NB4 (cell line): ENCODE measurements at places on chromosomes 5 and 9.

DNA sequence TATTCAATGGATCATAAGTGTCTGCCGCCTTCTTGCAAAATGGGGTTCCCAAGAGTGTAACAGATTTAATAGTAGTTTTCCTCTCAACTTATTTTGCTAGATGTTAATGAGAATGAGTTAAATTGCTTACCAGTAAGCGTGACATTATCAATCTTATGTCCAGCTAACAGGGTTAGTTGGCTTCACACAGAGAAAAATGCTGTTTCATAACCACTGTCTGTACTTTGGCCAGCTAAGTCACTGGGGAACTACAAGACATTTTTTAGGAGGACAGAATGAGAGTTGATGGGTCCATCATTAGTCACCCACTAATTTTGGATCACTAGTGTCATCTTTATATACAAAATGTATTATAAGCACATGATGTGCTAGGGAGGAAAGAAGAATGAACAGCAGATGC lies 1.4 kb downstream of the CDC37L1 start:
- DNase-seq: peak; percentile 65

GRCh38 chr5:172235132-172235780 lies 41.3 kb downstream of the EFCAB9 start:
- peak; percentile 24 for DNase-seq

DNA sequence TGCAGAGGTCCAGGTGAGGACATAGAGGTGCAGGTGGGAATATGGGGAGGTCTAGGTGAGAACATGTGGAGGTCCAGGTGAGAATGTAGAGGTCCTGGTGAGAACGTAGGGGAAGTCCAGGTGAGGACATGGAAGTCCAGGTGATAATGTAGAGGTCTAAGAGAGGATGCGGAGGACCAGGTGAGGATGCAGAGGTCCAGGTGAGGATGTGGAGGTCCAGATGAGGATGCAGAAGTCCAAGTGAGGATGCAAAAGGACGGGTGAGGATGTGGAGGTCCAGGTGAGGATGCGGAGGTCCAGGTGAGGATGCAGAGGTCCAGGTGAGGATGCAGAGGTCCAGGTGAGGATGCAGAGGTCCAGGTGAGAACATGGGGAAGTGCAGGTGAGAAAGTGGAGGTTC lies 133.8 kb downstream of the MRPL36 start:
- DNase-seq: no peak

- no peak for DNase-seq
These were observed 373.2 kb upstream of the ACTBL2 start for GRCh38 chr5:57855831-57856230.

GRCh38 chr5:616484-617039 lies 4.4 kb downstream of the CEP72 start:
- DNase-seq: peak; percentile 39

DNA sequence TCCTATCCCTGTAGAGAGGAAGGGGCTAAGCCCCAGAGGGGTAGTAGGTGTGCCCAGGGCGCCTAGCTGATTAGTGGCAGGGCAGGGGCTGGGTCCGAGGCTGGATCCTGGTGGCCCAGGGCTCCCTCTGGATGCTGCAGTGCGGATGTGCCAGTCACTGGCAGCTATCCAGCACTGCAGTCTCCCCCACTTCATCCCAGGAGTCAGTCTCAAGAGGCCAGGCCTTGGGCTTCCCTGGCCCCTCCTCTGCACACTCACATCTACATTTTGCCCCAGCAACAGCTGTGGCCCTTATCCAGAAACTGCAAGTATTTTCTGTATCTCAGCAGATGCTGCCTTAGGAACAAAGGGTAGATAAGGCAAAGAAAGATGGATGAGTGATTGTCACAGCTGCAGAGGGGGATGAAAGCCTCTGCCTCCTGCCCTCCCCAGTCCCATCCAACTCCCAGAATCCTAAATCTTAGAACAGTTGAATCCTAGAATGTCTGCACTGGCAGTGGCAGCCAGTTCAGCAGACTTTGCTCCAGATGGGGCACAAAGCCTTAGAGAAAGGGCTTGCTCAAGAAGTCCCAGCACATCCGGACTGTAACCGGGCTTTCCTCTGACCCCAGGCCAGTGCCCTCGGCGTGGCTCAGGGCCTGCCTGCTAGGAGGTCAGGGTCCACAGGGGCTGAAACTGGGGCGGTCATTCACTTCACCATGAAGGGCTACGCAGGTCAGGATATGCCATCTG lies 1.6 kb downstream of the ANXA6 start:
- peak; percentile 60 for DNase-seq

- no peak for DNase-seq
These were observed 126.6 kb downstream of the BARX1 start for GRCh38 chr9:93828331-93829097.

GRCh38 chr5:115465431-115465830 lies 79.1 kb downstream of the FEM1C start:
- no peak for DNase-seq

DNA sequence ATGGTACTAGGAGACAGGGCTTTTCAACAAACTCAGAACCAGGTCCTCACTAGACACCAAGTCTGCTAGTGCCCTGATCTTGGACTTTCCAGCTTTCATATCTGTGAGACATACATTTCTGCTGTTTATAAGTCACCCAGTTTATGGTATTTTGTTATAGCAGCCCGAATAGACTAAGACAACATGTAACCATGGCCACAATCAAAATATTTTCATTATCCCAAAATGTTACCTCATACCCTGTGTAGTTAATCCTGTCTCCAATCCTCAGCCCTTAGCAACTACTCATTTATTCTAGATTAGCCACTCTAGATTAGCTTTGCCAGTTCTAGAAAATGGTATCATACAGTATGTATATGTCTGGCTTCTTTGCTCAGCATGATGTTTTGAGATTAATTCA lies 6.3 kb upstream of the ATG10 start:
- DNase-seq: no peak

- no peak for DNase-seq
These were observed 84.8 kb downstream of the GTF3C4 start for GRCh38 chr9:132755096-132755495.

- no peak for DNase-seq
These were observed 264.0 kb downstream of the EPB41L4A start for GRCh38 chr5:112154940-112155686.

- no peak for DNase-seq
These were observed 182.9 kb downstream of the AOPEP start for GRCh38 chr9:94909250-94909894.

GRCh38 chr5:150035139-150035895 lies 34.8 kb downstream of the HMGXB3 start:
- peak; percentile 82 for DNase-seq

DNA sequence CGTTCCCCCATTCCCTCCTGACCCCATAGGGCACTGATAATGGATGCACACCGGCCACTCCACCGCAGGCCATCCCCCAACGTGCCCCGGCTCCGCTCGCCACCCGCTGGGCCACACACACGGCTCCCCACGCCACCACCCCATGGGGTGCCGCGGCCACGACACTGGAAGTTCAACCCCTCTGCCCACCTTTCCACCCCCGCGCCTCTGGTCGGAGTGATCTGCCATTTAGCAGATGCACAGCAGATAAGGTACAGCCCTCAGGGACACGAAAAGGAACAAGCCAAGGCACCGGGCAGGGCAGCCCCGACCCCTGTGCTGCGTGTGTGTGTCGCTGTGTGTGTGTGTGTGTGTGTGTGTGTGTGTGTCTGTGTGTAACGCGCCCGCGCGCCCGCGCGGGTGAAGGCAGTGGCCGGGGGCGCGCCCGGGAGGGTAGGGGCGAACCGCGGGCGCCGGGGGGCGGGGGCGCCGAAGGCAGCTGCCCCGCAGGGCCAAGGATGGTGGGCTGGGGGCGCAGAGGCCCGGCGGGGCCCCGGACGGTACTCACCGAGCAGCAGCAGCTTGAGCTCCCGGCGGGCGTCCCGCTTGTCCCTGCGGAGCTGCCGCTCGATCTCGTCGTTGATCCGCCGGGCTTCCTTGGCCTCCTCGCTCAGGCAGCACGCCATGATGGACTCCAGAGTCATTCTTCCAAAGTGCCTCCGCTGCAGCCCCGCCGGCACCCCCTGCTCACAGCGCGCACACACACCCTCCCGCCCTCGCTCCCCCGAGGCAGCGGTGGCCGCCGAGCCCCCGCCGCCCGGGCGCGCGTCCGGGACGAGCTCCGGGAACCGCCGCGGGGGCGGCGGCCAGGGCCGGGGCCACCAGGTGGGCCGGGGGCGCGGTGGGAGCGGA lies 813 bp downstream of the GNAQ start:
- peak; percentile 74 for DNase-seq

DNA sequence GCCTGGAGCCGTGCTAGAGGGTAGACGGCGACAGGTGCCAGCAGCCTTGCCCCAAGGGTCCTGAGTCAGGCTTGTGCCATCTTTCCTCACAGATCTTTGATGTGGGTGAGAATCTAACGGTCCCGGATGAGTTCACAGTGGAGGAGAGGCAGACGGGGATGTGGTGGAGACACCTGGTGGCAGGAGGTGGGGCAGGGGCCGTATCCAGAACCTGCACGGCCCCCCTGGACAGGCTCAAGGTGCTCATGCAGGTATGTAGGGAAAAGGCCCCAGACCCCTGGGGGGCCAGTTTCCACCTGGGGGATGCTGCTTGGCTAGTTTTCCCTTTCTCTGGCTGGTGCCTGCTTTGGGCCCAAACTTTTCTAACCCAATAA lies 24.0 kb downstream of the PTGES2 start:
- no peak for DNase-seq

- DNase-seq: no peak
These were observed 40.0 kb downstream of the FANCC start for GRCh38 chr9:95277509-95277908.

DNA sequence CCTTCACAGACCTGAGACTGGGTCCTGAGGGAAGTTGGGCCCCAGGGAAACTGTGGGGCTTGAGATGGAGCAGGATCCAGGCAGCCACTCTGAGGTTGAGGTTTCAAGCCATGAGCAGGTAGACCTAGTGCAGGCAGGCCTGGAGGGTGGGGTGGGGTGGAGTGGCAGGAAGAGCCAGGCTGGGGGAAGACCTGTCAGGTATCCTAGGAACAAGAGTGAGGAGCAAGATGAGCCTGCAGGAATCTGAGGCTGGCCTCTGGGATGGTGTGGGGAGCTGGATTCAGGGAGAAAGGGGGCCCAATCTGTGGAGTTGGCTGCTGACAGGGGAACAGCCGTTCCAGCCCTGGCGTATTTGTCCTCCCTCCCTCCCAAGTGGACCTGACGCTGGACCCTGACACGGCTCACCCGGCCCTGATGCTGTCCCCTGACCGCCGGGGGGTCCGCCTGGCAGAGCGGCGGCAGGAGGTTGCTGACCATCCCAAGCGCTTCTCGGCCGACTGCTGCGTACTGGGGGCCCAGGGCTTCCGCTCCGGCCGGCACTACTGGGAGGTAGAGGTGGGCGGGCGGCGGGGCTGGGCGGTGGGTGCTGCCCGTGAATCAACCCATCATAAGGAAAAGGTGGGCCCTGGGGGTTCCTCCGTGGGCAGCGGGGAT lies 9.8 kb downstream of the RACK1 start:
- DNase-seq: peak; percentile 19

DNA sequence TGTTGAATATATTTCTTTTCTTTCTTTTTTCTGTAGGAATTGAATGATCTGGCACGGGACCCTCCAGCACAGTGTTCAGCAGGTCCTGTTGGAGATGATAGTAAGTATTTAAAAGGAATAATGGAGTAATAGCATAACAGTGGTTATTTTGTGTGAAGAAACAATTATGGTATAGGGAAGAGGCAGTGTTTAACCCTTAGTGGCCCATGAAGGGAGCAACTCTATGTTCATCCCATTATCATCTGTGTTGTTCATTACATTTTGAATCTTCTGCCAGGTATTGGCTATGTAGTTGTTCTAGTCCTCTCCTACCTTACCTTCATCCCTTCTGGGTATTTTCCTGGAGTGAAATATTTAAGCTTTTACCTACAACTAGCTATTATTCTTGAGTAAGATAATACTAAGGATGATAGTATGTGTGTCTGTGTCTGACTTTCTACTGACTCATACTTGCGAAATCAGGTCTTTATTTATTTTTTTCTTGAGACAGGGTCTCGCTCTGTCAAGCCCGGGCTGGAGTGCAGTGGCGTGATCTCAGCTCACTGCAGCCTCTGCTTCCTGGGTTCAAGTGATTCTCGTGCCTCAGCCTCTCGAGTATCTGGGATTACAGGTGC lies 39.3 kb downstream of the UBE2D2 start:
- DNase-seq: peak; percentile 58

- peak; percentile 18 for DNase-seq
These were observed 67.7 kb upstream of the RAD23B start for GRCh38 chr9:107215381-107215780.

DNA sequence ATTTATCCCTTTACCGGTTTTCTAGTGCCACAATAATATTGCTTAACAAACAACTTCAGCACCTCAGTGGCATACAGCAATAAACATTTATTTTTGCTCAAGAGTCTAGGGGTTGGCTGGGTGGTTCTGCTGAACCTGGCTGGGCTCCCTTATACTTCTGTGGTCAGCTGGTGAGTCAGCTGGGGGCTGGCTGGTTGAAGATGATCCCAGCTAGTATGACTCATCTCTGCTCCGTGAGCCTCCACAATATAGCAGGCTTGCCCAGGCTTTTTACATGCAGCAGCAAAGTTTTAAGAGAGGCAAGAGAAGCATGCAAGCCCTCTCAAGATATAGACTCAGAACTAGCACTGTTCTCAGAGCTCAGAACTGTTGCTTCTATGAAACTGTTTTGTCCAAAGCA lies 523.5 kb upstream of the CLINT1 start:
- peak; percentile 95 for DNase-seq

DNA sequence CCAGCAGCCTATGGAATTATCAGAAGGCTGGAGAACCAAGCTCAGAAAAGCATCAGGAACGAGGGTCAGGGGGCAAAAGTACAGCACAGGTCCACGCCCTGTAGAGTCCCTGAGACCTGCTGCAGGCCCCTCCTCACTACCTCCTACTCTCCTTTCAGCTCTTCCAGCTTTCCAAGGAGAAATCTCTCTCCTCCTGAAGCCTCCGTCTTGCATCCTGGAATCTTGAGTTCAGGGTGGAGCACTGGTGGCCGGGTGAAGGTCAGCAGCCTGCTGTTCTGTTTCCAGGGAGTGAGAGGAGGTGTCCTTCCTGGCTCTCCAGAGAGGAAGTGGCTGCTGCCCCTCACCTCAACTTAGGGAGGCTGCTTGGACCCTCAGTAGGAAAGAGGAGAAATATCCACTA lies 342.3 kb downstream of the ZSWIM6 start:
- no peak for DNase-seq

- DNase-seq: no peak
These were observed 34.1 kb upstream of the FIBCD1 start for GRCh38 chr9:130972957-130973685.

DNA sequence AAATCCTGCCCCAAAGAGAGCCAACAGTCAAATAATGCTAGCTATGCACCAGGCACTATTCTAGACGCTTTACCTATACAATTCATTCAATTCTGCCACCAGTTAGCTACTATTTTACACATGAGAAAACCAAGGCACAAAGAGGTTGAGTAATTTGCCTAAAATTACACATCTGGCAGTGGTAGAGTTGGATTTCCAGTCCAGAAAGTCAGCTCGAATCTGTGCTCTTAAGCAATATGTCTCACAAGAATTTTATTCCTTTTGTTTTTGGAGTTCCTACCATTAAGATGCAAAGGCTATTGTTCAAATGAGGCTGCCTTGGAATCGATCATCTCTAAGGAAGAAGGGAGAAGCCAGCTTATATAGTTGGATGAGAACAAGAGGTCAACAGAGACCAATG lies 256.9 kb upstream of the RASA1 start:
- no peak for DNase-seq
